ENCODE measurements at places on chromosomes 5 and 9.

DNA sequence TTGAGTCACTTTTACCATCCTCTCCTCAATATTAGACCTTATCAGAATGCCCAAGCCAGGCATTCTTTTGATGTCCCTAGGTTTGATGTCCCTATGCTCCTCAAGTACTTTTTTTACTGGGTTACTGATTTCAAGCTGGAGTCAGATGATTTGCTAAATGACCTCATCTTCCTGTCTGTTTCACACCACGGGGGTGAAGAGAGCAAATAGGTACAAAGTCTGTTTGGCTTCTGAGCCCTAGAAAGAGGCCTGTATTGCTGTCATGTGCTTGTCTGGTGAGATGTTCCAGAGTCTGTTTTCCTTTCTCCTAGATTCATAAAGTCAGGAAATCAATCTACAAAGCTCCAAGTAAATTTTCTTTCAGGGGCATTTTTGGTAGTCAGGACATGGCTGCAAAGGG lies 12.7 kb upstream of the DAB2 start:
- DNase-seq, result peak; percentile 9

GRCh38 chr5:168525856-168526255 lies 3.2 kb upstream of the FBLL1 start:
- DNase-seq, result no peak

DNA sequence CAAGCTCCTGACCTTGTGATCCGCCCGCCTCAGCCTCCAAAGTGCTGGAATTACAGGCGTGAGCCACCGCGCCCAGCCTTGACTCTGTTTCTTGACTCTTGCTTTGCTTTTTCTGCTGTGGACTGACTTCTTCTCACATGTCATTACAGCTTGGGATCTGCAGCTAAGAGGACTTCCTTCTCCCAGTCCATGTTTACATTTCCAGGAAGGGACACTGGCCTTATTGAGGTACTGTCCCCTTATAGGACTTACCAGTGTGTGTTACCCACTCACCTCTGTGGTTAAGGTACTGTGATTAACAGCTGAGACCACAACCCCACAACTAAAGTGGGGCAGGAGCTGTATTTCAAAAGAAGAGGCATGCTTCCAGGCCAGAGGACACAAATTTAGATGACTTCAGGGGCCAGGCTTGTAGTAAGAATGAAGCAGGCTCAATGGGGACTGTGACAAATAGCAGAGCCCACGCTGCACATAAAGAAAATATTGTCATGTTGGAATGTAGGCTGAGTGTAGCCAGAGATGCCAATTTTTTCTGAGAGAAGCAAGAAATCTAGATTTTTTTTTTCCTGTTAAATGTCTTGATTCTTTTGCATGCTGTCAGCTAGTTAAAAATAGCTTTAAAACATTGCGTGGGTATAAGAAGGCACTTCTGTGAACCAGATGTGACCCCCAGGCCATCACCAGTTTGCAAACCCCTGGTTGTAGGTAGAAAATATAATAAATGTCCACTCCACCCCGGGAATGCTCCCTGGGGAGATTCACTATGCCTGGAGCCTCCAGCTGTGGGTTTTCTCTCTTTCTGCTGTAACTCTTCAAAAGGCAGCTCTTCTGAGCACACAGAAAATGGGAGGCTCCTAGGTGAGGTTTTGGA lies 75.0 kb downstream of the PTPDC1 start:
- no peak for DNase-seq

GRCh38 chr9:6997330-6997729 lies 239.6 kb downstream of the KDM4C start:
- DNase-seq, result no peak

DNA sequence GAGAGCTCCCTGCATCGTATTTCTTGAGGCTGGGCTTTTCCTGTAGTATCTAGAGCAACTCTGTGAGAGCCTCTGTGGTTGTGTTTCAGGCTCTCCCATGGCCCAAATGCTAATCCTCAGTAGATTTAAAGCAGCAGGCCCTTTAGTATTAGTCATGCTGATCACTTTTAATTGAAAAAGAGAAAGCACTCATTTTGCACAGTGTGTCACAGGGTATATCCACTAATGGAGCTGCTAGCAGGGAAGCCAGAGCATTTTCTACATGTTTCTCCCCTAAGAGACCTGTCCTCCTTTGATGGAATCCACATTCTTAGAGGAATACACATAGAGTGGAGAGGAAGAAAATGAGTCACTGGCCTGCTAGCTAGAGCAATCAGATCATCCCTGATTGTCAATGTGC lies 348.5 kb downstream of the TMEM232 start:
- DNase-seq, result no peak

DNA sequence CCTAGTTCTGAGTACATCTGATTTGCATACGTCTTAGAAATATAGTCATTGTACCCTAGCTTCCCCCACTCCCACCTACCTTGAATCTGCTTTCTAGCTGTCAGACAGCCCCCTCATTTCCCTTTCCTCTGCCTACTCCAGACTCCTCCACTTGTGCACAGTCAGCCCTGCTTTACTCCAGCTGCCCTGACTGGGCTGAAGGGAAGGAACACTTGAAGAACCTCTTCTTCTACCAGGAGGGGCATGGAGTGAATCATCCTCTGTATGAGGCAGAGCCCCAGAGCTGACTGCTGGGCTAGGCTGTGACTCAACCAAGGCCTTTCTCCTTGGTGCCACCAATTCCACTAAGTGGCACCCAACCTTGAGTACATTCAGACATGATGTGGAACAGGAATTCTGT lies 18.1 kb upstream of the ZFR start:
- no peak for DNase-seq

- no peak for DNase-seq
Measured at GRCh38 chr9:121963528-121963995, 129.5 kb downstream of the TTLL11 start.

- DNase-seq, result no peak
Measured at GRCh38 chr9:93301911-93302541, 118.1 kb downstream of the WNK2 start.

DNA sequence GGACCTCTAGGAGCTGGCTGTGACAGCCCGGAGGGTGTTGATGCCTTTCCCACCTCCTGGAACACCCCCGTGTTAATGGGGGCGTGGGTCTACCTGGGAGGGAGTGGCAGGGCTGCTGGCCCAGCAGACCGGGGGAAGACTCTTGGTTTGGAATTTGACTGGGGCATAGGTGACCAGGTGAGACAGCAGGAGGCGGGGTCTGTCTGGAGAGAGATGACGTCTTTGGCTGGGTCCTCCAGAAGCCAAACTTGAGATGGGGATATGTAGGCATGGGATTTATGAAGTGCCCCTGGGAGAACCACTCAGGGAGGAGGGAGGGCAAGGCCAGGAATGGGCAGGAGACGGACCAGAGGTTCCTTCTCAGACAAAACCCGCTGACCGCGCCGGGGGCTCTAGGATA lies 42.6 kb downstream of the NEK6 start:
- DNase-seq, result no peak

GRCh38 chr5:98933445-98934072 lies 4.8 kb upstream of the CHD1 start:
- DNase-seq, result peak; percentile 66

DNA sequence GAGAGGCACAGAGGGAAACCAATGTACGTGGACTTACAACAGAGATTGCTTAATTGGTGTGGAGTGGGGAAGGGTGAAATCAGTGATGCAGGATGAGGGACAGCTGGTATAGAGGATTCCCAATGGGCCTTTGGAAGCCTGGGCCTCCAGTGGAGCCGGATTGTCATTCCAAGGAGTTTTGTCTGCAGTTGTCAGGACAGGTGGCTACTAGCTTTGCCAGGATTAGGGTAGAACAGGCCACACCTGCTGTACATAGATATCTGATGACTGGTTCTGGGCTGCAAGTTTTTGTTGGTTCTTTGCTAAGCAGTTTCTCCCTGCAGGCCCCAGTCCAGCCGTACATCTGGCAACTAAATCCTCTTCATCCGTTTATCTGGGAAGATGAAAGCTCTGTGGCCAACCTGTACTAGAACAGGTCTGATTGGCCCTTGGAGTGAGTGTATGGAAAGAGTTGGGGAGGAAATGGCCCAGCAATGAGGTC lies 4.2 kb downstream of the SKP2 start:
- DNase-seq, result no peak

DNA sequence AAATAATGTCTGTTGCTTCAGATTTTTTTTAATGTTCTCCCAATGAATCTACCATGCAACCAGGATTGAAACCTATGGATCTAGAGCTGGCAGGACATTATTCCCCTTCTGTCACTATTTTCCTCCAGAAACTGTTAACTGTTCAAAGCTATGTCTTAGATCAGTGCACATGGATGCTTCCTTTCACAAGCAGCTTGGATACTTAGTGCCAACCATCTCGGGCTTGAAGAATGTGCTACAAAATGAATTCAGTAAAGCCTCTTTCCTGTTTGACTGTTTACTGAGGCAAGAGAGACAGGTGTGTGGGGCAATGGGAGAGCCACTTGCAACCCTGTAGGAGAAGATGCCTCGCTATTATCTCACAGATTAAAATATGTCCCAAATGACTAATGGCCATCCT lies 774.8 kb downstream of the KCTD16 start:
- no peak for DNase-seq

DNA sequence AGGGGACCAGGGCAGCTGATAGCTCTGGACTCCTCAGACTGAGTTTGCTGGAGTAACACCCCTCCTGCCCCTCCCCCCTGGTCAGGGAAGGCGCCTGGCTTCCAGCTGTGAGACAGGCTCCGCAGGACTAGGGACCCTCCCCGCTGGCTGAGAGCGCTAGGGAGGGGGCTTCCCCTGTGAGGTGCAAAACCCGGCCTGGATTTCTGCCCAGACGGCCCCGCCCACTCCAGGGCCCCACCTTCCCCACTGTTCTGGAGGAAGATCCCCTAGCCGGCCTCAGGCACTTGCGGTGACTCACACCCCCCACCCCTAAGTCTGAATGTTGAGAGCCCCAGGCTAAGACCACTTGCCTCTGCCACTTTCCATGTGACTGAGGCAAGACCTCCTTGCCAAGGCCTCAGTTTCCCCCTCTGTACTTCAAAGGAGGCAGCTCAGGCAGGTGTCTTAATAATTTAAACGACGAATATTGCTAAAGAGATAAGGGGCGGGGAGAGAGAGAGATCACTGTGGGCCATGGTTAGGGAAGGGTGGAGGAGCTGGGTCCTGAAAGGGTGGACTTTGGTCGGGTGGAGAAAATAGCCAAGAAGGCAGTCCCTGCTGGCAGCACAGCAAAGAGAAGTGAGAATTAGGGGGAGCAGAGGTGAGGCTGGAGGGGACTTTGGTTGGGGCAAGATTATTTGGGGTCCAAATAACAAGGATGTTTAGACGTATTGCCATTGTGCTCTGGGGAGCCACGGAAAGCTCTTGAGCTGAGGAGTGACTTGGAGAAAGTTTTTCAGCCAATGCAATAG lies 1.0 kb upstream of the DAB2IP start:
- no peak for DNase-seq

GRCh38 chr9:109011231-109011671 lies 2.0 kb downstream of the CTNNAL1 start:
- no peak for DNase-seq

DNA sequence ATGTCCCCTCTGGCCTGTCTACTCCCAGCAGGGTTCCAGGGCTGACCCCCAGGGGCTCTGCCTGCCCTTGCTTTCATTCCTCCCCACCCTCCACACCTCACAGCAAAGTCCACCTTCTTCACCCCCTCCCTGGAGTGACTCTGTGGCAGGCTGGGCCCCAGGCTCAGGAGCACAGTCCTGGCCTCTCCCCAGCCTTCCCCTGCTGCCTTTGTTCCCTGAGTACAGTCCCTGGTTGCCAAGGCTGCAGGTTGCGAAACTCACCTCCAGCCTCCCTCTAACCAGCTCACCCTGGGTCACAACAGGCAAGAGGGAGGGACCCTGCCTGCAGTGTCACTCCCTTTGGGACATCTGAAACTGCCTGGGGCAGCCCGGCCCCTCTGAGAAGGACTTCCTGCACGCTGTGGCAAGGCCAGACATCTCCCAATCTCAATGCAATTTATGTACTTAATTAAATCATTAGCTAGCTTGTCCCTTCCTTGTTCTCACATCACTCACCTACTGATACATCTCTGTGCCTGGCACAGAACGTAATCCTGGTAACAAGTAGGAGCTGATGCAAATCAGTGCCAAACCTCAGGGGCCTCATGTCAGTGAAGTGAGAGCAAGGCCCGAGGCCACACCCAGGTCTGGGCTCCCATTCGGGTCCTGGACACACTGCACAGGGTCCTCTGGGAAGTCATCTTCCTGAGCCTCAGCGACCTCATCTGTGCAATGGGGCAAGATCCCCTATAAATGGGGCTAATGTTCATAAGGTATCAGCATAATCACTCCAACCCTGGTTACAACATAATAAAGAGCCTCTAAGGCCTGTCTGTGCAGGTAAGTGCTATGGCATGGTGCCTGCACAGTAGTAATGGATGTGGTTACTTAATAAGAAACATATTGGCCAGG lies 27.3 kb upstream of the TRIM14 start:
- DNase-seq, result no peak

GRCh38 chr5:58072300-58072965 lies 387.5 kb downstream of the PLK2 start:
- no peak for DNase-seq

DNA sequence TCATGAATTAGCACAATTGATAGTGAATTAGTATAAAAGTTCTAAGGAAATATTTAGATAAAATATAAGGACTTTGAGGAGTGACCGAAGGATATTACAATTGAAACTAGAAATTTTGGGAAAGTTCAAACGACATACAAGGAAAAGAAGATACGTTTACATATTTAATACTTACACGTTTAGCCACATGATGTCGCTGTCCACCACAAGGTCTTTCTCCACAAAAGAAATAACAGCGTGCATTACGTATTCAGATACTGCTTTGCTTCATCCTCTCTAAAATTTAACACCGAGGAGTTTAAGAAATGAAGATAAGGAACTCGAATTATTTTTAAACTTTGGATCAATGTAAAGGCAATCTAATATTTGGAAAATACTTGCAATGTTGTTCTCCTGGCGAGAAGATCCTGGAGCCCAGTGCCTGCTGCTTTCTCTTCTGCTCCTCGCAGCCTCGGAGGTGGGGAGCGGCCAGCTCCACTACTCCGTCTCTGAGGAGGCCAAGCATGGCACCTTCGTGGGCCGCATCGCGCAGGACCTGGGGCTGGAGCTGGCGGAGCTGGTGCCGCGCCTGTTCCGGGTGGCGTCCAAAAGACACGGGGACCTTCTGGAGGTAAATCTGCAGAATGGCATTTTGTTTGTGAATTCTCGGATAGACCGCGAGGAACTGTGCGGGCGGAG lies at the start of gene PCDHA3:
Gene PCDHA3, plus strand, starts transcription at position 242 of the 678 bp plus-strand sequence.
- DNase-seq, result no peak

Measured in CD4-positive, alpha-beta T cell treated with Interleukin-2 at 100 ng/mL for 4 hours (primary cell).